T-cell (primary cell): ENCODE measurements at places on chromosomes 7 and 10. TPM values are rescaled to one million over a fixed set of nuclear protein-coding genes. Genes with fewer than 3 reads are reported as not detected.
A peak's percentile ranks its signal among the peaks of the same experiment; 100 is the strongest.

DNA sequence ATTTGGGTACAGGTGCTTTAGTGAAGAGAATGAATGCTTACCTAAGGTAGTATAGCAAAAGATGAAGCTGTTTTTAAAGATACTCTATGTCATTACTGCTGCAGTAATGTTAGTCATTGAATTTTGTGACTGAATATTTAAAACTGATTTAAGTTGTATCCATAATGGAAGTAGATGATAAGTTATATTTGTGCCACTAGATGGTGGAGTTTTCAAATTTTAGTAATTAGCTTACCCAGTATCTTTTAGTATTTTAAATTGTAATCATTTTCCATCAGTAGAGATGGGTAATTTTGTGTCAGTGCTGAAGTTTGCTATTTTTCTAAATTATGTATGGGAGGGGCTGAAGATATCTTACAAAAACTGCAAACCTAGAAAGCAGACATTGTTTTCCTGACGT lies 25.2 kb downstream of the HBP1 start:
- peaks cover 69% of the 10 kb centered on the region for H3K36me3 ChIP-seq
- H3K4me3 ChIP-seq: no peak overlapping the region
- H3K4me1 ChIP-seq: no peaks in the 10 kb centered on the region

- H3K36me3 ChIP-seq: no peaks in the 10 kb centered on the region
- H3K27ac ChIP-seq: no peak overlapping the region
- H3K4me3 ChIP-seq: no peak overlapping the region
- no peaks in the 10 kb centered on the region for H3K4me1 ChIP-seq
- DNase-seq: no peak
- no peaks in the 10 kb centered on the region for H3K27me3 ChIP-seq
Measured at GRCh38 chr10:87670586-87670985, 10.9 kb downstream of the PAPSS2 start.

DNA sequence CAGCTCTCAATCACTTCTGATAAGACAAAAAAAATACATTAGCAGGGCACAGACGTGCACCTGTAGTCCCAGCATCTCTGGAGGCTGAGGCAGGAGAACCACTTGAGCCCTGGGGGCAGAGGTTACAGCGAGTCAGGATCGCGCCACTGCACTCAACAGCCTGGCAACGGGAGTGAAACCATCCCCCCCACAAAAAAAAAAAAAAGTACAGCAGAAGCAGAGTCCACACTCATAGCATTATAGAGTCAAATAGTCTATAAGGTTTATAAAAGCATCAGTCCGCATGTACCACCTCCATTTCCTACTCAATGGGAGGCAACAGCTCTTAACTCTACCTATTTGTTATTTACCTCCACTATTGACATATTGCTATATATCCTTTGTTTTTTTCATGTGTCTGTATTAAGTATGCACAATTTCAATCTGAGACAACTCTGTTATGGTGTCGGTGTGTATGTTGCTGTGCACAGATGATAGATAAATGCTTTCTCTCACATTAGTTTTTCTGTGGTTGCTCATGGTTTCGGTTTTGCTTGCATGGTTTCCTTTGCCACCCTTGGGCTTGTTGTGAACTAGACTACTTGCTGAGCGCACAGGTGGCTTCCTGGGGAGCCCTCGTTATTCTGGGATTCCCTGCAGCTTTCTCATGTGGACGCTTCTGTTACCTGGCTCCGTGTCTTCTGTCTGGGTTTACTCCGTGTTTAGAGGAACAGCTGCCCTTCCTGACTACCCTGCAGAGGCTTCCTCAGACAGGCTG lies 40.4 kb downstream of the PROSER2 start:
- no peaks in the 10 kb centered on the region for H3K36me3 ChIP-seq
- peaks cover 13% of the 10 kb centered on the region for H3K4me1 ChIP-seq
- peak overlapping the region; percentile 90 for H3K27ac ChIP-seq
- H3K4me3 ChIP-seq: peak overlapping the region; percentile 44
- H3K27me3 ChIP-seq: no peaks in the 10 kb centered on the region
- DNase-seq: peak; percentile 37

- no peaks in the 10 kb centered on the region for H3K4me1 ChIP-seq
- H3K36me3 ChIP-seq: no peaks in the 10 kb centered on the region
- DNase-seq: no peak
- no peaks in the 10 kb centered on the region for H3K27me3 ChIP-seq
- H3K4me3 ChIP-seq: no peak overlapping the region
- no peak overlapping the region for H3K27ac ChIP-seq
Measured at GRCh38 chr7:70063371-70063770, 465.1 kb downstream of the AUTS2 start.

- no peak for DNase-seq
- peaks cover 17% of the 10 kb centered on the region for H3K4me1 ChIP-seq
- H3K27me3 ChIP-seq: no peaks in the 10 kb centered on the region
- no peak overlapping the region for H3K27ac ChIP-seq
- no peak overlapping the region for H3K4me3 ChIP-seq
Measured at GRCh38 chr10:30349967-30350735, 1.1 kb upstream of the MTPAP start.

Gene CTAGE8
- total RNA-seq: 0.66 TPM

DNA sequence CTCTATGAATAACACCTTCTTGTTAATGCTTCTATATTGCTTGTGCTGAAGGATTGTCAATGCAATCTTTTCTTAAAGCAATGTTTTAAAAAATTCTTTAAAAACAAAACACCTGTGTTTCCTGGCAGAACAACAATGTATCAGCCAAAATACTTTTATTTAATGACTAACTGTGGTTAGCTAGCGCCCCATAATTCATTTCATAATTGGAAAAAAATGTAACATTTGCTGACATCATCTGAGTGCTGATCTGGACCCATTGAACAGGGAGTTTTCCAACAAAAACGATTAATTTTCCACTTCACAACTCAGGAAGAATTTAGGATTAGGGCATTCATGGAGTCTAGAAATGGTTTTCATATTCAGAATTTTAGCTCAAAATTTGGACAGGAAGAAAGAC lies 137.6 kb upstream of the CDK6 start:
- no peaks in the 10 kb centered on the region for H3K27me3 ChIP-seq
- no peak for DNase-seq
- H3K4me3 ChIP-seq: no peak overlapping the region
- H3K27ac ChIP-seq: no peak overlapping the region
- H3K36me3 ChIP-seq: no peaks in the 10 kb centered on the region

Gene SH3PXD2A
- total RNA-seq: 11.8 TPM

DNA sequence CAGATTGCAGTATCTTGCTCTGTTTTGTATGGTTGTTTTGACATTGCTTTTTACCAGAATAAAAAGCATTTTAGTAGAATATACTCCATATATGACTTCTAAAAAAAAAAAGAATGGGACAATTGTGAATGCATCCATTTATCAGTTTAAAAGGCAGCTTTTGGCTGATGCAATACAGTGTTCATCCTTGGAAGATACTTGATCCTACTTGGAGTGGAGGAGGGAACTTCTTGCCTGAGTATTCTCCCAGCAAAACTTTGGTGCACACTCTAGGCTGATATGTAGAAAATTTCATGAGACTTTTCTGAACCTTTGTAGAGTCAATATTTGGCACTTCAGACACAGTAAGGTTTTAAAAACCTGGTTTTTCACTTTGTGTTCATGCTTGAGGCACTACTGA lies 40.2 kb downstream of the WDR11 start:
- no peak overlapping the region for H3K4me3 ChIP-seq
- no peaks in the 10 kb centered on the region for H3K4me1 ChIP-seq
- H3K27ac ChIP-seq: no peak overlapping the region
- no peak for DNase-seq
- H3K27me3 ChIP-seq: no peaks in the 10 kb centered on the region

Gene RNLS
- 4.5 TPM for total RNA-seq

DNA sequence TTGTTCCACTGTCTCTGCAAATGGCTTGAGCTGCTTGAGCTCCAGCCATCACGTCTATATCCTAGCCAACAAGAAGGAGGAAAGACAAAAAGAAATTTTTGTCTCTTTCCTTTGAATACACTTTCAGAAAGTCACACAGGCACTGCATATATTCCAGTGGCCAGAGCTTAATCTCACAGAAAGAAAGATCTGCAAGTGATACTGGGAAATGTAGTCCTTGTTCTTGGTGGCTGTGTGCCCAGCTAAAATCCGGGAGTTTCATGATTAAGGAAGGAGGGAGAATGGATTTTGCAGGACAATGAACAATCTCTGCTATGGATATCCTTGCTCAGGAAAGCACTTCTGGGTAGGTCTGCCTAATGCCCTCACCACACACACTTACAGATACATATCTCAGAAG lies 19.5 kb upstream of the DLG5 start:
- no peak overlapping the region for H3K4me3 ChIP-seq
- H3K36me3 ChIP-seq: no peaks in the 10 kb centered on the region
- DNase-seq: no peak
- H3K4me1 ChIP-seq: no peaks in the 10 kb centered on the region
- H3K27me3 ChIP-seq: no peaks in the 10 kb centered on the region

DNA sequence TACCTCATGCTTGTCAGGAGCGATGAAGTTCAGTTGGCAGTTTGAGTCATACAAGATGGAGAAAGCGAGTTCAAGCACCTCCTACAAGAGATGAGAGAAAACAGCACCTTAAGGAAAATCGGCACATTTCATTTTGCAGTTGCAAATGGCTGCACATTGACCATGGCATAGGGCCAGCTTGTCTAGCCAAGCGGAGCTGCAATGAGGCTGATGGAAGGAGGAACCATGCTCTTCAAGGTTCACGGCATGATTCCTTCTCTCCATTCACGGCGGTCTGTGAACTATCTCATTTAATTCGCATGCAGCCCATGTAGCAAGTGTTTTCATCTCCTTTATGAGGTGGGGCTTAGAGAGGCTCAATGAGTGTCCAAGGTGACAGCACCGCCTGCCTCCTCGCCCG lies 137.4 kb upstream of the AOAH start:
- H3K27me3 ChIP-seq: no peaks in the 10 kb centered on the region
- peaks cover 4% of the 10 kb centered on the region for H3K36me3 ChIP-seq
- no peaks in the 10 kb centered on the region for H3K4me1 ChIP-seq
- no peak for DNase-seq
- no peak overlapping the region for H3K4me3 ChIP-seq
- no peak overlapping the region for H3K27ac ChIP-seq

- peaks cover 59% of the 10 kb centered on the region for H3K36me3 ChIP-seq
- no peak overlapping the region for H3K27ac ChIP-seq
- H3K4me1 ChIP-seq: peaks cover 43% of the 10 kb centered on the region
- H3K27me3 ChIP-seq: no peaks in the 10 kb centered on the region
- no peak overlapping the region for H3K4me3 ChIP-seq
- no peak for DNase-seq
Measured at GRCh38 chr10:13110908-13111307, 10.9 kb downstream of the OPTN start.

- H3K27me3 ChIP-seq: peaks cover 1% of the 10 kb centered on the region
- H3K36me3 ChIP-seq: no peaks in the 10 kb centered on the region
- H3K27ac ChIP-seq: no peak overlapping the region
- peaks cover 1% of the 10 kb centered on the region for H3K4me1 ChIP-seq
- no peak for DNase-seq
Measured at GRCh38 chr10:86594535-86594934, 59.8 kb upstream of the OPN4 start.

GRCh38 chr10:116784035-116784434 lies 41.7 kb upstream of the HSPA12A start:
- no peak overlapping the region for H3K27ac ChIP-seq
- no peaks in the 10 kb centered on the region for H3K4me1 ChIP-seq
- no peak overlapping the region for H3K4me3 ChIP-seq
- DNase-seq: no peak
- peaks cover 3% of the 10 kb centered on the region for H3K27me3 ChIP-seq

DNA sequence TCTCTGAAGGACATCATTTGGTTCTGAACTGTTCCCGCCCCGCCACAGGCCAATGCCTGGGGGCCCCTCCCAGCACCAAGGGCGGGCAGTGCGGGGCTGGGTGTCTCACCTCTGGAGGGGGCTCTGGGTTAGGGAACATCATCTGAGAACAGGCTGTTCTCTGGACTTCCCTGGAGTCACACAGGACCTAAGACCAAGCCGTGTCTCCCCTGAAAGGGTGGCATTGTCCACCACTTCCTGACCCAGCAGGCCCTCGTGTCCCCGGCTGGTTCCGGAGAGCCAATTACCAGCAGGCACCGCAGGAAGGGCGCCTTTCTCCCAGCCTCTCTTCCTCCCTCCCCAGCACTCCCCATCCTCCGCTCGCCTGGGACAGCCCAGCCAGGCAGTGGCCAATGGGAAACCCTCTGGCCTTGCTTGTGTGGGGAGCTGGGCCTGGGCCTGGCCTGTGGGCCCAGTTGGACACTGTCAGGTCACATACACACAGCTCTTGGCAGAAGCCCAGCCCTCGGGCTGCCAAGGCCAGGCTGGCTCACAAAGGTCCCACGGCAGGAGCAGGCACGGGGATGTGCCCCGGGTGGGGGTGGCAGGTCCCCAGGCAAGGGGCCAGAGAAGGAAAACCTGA lies 119.5 kb downstream of the SPDYE5 start:
- H3K4me3 ChIP-seq: no peak overlapping the region
- H3K4me1 ChIP-seq: peaks cover 4% of the 10 kb centered on the region
- H3K27me3 ChIP-seq: no peaks in the 10 kb centered on the region
- no peak for DNase-seq
- H3K36me3 ChIP-seq: no peaks in the 10 kb centered on the region

DNA sequence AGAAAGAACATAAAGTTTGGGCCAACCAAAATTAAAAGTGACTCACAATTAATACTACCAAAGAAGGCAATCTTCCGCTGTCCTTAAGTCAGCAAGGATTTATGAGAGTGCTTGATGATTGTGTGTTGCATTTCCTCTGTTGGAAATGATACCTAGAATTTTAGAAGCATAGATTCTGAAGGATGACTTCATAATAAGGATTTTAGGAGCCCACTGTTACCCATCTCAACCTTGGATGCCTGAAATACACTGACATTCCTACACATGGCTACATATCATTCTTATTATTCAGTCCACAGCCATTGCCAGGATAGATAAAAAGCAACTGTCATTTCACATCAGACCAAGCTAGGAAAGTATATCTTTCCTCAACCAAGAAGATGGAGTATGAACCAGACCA lies 823.8 kb downstream of the LRMDA start:
- H3K4me3 ChIP-seq: no peak overlapping the region
- no peak overlapping the region for H3K27ac ChIP-seq
- H3K4me1 ChIP-seq: no peaks in the 10 kb centered on the region
- DNase-seq: no peak

- no peak for DNase-seq
- no peak overlapping the region for H3K4me3 ChIP-seq
- H3K27me3 ChIP-seq: no peaks in the 10 kb centered on the region
- H3K36me3 ChIP-seq: no peaks in the 10 kb centered on the region
- H3K27ac ChIP-seq: no peak overlapping the region
Measured at GRCh38 chr10:103842605-103843004, 12.8 kb downstream of the SH3PXD2A start.

Gene RPEL1
- not detected for total RNA-seq

DNA sequence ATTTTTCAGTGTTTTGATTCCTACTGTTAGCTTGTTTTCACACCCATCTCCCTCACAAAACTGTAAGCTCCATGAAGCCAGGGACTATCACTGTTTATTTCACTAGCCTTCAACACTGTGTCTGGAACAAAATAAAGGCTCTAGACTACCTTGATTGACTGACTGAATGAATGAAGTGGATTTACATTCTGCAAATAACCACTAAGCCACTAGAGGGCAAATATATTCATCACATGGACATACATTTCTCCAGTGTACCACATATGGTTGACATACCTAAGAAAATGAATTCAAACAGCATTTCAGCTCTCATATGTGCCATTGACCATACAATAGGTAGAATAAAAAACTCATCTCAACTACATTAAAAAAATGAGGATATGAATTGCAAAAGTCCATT lies 185.9 kb downstream of the RAB11FIP2 start:
- H3K27ac ChIP-seq: no peak overlapping the region
- no peaks in the 10 kb centered on the region for H3K4me1 ChIP-seq
- no peak for DNase-seq
- no peak overlapping the region for H3K4me3 ChIP-seq
- H3K27me3 ChIP-seq: peaks cover 4% of the 10 kb centered on the region
